ENCODE measurements at places on chromosomes 2 and 18. TPM values are rescaled to one million over a fixed set of nuclear protein-coding genes. Genes with fewer than 3 reads are reported as not detected.

The CAVIN2 gene
- total RNA-seq = 6.2 TPM

The B4GALT6 gene
- 19.3 TPM for total RNA-seq

The COX5B gene
- 254 TPM for total RNA-seq

The DTNA gene
- 6.8 TPM for total RNA-seq

The GLB1L gene
- 10.0 TPM for total RNA-seq

Measured in smooth muscle cell of the umbilical artery (primary cell).